ENCODE measurements at places on chromosomes 12 and 14.
A peak's percentile ranks its signal among the peaks of the same experiment; 100 is the strongest.

GRCh38 chr14:81449114-81449513 lies 49.0 kb upstream of the STON2 start:
- no peak for DNase-seq

- DNase-seq: no peak
Observed at GRCh38 chr14:76777721-76778120, 16.5 kb downstream of the VASH1 start.

GRCh38 chr12:55681142-55682077 lies 26.3 kb downstream of the ITGA7 start:
- peak; percentile 61 for DNase-seq

GRCh38 chr14:90019824-90020523 lies 41.8 kb upstream of the KCNK13 start:
- no peak for DNase-seq

DNA sequence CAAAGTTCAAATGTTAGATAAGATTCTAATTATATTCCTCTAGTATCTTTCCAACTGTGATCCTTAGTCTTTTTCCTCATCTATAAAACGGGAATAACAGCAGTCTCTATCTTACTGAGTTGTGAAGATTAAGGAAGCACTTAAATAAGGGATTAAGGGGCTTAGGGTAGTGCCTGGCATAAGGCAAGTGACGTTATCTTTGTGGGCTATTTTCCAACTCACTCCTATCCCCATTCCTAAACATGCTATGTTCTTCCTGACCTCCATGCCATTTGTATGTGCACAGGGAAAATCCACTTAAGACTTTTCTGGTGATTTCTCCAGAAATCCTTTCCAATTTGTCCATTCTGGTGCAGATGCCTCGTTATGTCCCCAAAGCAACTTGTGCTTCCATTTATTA lies 33.3 kb downstream of the SUPT16H start:
- DNase-seq: no peak

- peak; percentile 35 for DNase-seq
Observed at GRCh38 chr12:48197549-48197970, 5.5 kb downstream of the OR10AD1 start.
